ENCODE measurements at places on chromosomes 11 and 22. TPM values are rescaled to one million over a fixed set of nuclear protein-coding genes. Genes with fewer than 3 reads are reported as not detected.

The VPREB3 gene
- not detected for total RNA-seq

The KCNQ1 gene
- total RNA-seq: not detected

The CCDC116 gene
- total RNA-seq: not detected

The GAL3ST1 gene
- total RNA-seq: under 0.01 TPM

The ST14 gene
- total RNA-seq: not detected

The OR8G5 gene
- not detected for total RNA-seq

The SHANK2 gene
- under 0.01 TPM for total RNA-seq

The MFRP gene
- total RNA-seq: not detected

The MRGPRE gene
- total RNA-seq: not detected

The TMPRSS13 gene
- not detected for total RNA-seq

The NFAM1 gene
- total RNA-seq: not detected

The SUN2 gene
- 104 TPM for total RNA-seq

All from lung microvascular endothelial cell (primary cell).